SHP77 (cell line): ENCODE measurements at places on chromosomes 1 and 21.

DNA sequence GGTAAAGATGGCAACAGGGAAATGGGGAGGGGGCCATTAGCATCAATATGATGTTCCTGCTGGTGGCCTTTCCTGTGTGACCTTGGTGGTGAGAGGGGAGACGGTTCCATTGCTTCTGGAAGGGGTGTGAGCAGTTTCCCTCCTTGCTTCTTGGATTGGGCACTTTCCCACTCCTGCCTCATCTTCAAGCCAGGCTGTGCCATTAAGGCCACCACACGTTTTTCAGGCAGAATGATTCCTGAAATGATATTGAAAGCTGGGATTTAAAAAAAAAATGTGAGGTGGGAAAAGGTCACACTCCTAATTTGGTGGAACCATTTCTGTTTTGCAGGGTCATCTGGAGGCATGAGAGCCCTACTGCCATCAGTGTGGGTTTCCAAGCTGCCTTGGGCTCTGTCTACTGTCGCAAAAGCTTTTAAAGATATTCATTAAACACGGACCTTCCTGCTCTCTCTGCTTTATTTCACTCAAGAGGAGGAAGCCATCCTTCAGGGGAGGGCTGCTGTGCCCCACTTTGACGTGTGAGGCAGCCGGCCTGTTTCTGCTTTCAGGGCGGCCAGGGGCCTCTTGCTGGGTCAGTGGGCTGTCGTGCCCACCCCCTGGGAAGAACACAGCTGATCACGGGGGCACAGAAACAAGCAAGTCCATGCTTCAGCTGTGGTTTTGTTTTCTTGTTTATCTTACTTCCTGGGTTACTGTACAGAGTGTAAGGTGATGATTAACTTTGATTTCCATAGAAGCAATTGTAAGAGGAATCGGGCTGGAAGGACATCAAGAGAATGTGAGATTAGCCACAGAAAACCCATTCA, 8.0 kb downstream of the RIIAD1 start:
- no peak for DNase-seq

GRCh38 chr1:230541306-230541705, 101.0 kb upstream of the COG2 start:
- DNase-seq, result no peak

GRCh38 chr1:103424650-103425049, 100.8 kb upstream of the RNPC3 start:
- no peak for DNase-seq

DNA sequence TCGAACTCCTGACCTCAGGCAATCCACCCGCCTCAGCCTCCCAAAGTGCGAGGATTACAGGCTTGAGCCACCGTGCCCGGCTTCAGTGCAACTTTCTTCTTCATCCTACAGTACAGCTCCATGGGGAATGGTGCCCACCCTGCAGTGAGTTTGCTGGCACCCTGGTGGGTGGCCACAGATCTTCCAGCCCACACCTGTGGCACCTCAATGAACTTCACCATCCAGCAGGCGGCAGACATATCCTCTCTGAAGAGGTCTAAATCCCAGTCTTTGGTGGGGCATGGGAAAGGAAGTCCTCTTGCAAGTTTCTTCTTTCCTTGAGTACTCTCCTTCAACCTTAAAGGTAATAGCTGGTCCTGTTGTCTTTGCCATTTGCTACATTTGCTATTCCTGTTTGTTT, 18.1 kb upstream of the ZBTB8A start:
- no peak for DNase-seq

GRCh38 chr1:65103807-65104206, 44.2 kb upstream of the AK4 start:
- DNase-seq, result no peak
